ENCODE measurements at places on chromosomes 2 and 18.

DNA sequence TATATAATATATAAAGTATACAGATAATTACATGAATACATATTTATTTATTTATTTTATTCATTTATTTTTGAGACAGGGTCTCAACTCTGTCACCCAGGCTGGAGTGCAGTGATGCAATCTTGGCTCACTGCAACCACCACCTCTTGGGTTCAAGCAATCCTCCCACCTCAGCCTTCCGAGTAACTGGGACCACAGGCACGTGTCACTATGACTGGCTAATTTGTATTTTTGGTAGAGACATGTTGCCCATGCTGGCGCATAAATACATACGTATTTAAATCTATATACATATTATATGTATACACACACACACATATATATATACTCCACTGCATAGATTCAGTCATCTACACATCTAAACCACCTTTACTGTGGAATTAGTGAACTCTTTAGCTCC lies 20.6 kb upstream of the NDUFV2 start:
- no peak for DNase-seq

DNA sequence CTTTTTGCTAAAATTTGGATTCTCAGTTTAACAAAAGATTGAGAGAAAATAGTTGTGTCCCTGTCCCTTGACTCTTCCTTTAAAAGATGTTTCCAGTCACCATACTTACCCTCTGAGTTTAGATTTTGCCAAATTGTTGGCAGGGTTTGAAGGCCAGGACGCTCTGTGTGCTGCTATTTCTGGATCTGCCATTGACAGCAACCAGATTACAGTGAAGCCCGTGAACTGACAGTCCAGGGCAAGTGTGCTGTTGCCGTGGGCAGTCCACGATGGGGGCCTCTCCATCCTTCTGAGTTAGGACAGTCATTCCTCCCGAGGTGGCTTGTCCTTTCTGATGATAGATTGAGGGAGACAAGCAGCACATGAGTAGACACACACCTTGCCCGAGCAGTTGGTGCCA lies 89.9 kb downstream of the PTPRM start:
- DNase-seq, result no peak

DNA sequence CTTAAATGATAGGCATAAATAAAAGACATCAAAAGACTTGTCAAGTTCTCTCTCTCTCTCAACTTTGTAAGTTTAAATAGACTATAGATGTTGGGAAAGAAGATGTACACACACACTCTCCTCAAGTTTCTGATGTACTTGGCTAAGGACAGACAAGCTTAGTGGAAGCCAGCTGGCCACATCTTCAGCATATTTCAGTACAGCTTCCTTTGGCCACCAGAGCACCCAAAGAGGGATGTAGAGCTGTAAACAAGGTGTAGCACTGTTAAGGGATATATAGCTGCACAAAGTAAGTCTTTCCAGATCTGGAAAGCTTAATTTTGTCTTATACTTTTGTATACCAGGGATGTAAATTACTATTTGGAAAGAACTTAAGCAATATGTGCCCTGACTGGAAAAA lies 64.3 kb upstream of the MSTN start:
- DNase-seq, result no peak

DNA sequence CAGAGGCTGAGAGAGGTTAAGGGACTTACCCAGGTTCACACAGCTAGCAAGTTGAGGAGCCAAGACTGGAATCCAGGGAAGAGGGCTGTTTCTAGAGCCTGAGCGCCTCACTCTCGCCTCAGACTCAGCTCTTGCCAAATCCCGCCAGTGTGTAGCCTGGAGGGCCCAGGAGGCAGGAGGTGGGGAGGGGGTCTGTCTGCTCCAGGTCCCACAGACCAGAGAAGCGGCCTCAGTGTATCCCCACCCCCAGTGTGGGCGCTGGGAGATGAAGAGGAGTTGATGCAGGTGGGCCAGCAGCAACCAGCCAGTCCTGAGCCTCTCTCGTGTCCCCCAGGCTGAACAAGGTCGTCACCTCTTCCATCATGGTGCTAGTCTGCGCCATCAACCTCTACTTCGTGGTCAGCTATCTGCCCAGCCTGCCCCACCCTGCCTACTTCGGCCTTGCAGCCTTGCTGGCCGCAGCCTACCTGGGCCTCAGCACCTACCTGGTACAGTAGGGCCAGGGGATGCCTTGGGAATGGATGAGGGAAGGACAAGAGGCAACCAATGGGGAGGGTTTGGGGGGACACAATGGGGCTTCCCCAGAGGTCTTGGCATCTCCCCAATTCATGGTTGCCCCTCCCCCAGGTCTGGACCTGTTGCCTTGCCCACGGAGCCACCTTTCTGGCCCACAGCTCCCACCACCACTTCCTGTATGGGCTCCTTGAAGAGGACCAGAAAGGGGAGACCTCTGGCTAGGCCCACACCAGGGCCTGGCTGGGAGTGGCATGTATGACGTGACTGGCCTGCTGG lies 5.2 kb upstream of the CTDSP1 start:
- DNase-seq, result no peak

DNA sequence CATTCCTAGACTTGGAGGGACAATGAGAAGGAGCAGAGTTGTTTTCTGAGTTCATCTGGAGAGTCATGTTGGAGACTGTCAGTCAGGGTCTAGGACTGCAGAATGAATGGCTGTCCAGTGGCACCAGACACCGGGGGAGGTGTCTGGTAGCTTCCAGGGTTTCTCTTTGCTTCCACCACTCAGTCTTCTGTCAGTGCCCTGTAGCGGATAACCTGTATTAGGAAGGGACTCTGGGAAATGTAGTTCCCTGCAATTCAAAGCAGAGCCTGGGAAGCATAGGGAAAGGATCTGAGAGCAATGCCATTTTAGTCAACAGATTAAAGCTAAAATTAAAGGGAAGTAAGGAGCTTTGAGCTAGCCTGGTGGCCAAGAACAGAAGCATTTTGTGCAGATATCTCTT lies 257.9 kb downstream of the THSD7B start:
- DNase-seq, result no peak

GRCh38 chr2:195863564-195863963 lies 205.1 kb downstream of the DNAH7 start:
- no peak for DNase-seq

- DNase-seq, result no peak
Measured at GRCh38 chr2:74094291-74094690, 53.4 kb downstream of the BOLA3 start.

GRCh38 chr2:179932786-179933185 lies 71.4 kb upstream of the ZNF385B start:
- DNase-seq, result no peak

DNA sequence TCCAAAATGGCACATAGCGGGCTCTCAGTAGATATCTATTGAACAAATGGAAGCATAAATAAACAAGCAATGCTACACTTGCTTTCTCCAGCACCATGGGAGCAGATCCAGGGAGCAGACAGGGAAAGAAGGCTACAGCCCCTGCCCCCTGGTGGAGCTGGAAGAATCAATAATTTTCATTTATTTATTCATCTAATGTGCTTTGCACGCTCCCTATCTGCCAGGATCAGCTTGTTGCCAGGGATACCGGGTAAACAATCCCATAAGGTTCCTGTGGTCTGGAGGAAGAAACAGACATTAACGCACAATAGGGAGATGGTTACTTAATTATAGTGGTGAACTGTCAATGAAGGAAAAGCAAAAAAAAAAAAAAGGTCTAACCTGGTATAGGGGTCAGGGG lies 40.1 kb upstream of the CLASP1 start:
- no peak for DNase-seq

DNA sequence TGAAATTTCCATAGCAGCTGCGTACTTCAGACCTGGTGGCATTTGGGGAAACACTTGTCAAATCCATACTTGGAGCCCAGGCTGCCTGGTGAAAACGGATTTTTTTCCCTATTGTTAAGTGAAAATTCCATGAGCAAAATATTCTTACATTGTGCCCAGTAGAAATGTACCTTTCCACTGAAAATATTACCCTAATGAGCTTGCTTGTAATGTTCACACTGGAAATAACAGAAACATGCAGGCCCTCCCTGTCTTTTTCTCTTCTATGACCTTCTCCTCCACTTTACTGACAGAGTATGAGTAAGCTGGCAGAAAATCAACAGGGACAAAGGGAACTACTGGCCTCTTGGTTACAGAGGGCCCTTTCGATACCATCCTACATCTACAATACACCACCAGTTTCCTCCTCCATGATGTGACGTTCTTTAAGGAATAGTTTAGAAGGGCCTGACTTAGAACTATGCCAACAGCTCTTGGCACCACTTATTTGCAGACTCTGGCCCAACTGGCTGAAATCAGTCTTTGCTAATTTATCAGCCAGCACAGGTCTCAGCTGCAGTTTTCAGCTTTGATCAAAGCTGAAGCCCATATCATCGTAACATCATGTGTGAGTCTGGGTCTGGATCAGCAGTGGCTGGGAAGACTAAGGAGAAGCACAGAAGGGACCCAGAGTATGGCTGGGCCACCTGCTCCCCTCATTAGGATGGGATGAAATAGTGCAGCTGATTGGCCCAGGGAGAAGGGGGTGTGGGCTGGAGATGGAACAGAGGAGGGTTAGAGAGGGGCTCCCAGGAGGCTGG lies 272.2 kb upstream of the ID2 start:
- DNase-seq, result no peak

- no peak for DNase-seq
Measured at GRCh38 chr2:138648606-138649005, 131.6 kb downstream of the NXPH2 start.

DNA sequence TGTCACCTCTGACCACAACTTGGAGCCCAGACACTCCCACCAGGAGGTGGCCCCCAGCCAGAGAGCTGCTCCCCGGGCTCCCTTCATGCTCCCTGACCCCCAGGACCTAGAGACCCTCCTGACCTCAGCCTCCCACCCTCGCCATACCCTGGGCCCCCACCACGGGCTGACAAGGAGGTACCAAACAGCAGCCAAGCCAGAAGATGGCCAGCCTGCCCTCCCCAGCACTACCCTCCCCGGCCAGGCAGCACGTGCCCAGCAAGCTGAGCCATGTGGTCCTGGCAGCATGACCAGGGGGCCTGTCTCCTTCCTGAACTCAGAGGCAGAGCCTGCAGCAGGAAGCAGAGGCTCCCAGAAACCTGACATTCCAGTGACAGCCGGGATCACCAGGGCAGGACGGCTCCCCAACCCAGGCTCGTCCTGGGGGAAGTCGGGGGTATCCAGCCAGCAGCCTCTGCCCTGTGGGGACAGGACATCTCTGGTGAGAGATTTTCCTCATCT lies 69.4 kb upstream of the GPC1 start:
- no peak for DNase-seq

GRCh38 chr2:113157118-113157896 lies 16.5 kb upstream of the PSD4 start:
- peak; percentile 45 for DNase-seq

- DNase-seq, result no peak
Measured at GRCh38 chr2:120842456-120843439, 107.1 kb downstream of the GLI2 start.

DNA sequence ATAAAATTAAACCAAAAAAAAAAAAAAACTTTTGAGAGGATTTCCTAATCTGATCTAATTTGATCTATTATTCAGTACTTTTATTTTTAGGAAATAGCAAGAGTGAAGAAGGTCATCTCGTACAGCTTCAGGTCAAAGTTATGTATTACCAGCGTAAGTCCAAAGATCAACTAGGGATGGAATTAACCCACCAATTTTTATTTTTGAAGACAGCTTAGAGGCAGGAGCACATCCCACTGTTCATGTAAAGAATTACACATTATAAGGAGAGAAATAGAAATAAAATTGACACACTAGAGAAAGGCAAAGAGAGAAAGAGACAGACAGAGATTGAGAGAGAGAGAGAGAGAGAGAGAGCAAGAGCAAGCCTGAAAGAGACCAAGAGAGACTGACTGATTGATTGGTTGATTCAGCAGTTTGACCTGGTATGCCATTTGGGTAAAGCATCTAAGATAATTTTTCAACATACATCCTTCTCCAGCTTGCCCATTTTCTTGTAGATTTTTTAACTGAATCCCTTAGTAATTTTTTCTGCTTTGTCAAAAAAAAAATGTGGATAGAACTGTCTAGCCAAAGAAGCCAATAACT lies 25.1 kb downstream of the DOCK10 start:
- DNase-seq, result no peak

DNA sequence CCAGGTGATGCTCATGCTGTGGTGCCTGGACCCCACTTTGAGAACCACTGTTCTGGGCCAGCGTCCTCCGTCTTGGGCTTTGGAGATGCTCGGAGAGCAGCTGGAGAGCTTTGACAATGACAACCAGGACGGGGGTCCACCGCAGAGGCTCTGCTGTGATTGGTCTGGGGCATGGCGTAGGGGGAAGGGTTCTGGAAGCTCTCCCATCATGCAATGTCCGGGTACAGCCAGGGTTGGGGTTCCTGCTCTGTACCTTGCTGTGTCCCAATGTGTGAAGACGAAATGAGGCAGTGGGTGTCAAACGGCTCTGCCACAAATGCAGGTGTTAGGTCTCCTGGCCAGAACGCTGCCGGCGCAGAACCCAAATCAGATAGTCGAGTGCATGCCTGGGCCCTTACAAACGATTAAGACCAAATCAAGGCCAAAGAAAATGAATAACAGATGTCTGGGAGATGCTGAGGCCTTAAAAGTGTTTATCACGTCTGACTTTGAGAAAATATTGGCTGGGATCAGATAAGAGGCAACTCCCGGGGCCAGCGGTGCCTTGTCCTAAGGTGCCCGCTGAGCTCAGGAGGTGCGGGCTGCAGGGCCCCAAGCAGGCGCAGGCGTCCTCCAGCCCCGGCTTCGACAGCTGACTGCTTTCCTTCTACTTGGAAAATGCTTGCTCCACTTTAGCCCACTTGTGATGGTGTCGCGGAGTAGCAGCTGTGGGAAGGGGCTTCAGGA lies 117.2 kb downstream of the VAPA start:
- DNase-seq, result no peak

GRCh38 chr2:241217320-241218031 lies 29.0 kb downstream of the ANO7 start:
- DNase-seq, result no peak

DNA sequence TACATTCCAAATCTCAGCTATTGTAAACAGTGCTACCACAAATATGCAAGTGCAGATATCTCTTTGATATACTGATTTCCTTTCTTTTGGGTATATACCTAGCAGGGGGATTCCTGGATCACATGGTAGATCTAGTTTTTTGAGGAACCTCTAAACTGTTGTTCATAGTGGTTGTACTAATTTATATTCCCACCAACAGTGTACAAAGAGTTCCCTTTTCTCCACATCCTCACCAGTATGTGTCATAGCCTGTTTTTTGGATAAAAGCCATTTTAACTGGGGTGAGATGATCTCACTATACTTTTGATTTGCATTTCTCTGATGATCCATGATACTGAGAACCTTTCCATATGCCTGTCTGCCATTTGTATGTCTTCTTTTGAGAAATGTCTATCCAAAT lies 6.3 kb upstream of the CCNT2 start:
- DNase-seq, result no peak

- DNase-seq, result no peak
Measured at GRCh38 chr2:45229411-45229810, 220.2 kb upstream of the SIX2 start.

DNA sequence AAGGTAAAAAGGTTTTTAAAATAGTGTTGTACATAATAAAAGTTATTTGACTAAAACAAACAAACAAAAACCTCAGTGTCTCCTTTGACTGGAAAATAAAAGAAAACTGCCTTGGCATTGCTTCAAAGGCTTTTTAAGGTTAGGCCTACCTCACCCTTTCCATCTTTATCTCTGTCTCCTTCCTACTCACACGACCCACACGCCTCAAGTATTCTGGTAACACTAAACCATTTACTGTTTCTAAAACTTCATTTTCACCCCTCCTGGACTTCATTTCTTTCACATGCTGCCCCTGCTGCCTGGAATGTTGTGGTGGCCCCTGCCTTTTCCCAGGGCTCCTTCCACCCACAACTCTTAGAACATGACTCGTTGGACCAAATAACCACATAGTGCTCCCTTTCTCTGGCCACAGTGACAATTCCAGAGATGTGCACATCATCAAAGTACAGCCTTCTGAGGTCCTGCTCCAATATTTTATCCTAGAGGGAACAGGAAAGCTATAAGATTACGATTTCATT lies 54.0 kb downstream of the ERBB4 start:
- no peak for DNase-seq
